ENCODE measurements at places on chromosomes 13 and 19.

DNA sequence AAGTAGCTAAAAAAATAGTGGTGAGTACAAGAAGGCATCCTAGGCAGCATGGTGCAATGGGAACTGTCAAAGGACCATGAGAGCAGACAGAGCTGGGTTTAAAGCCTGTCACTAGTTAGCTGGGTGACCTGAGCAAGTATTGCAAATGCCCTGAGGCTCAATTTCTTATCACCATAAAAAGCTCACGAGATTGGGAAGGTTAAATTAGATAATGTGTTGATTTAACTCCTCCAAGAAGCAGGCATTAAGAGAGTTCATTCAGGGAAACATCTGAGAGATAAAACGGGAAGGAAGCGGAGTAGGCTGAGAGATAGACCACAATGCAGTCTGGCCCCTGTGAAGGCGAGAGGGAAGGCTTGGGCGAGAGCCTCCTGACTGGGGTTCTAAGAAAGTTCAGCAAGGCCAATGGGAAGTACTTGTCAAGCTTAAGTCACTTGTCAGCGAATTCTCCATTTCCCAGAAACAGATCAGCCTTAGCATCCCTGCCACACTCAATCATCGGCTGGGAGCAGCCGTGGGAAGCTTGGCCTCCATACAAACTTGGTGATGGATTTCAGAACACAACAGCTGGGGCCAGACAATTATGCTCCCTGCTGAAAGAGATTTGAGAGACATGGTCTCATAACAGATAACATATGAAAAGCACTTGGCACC lies 105.5 kb downstream of the POU4F1 start:
- DNase-seq = no peak

GRCh38 chr13:71838842-71839241 lies 28.2 kb downstream of the DACH1 start:
- DNase-seq = no peak

- peak; percentile 78 for DNase-seq
These were observed 7.9 kb upstream of the WBP4 start for GRCh38 chr13:41053384-41053826.

DNA sequence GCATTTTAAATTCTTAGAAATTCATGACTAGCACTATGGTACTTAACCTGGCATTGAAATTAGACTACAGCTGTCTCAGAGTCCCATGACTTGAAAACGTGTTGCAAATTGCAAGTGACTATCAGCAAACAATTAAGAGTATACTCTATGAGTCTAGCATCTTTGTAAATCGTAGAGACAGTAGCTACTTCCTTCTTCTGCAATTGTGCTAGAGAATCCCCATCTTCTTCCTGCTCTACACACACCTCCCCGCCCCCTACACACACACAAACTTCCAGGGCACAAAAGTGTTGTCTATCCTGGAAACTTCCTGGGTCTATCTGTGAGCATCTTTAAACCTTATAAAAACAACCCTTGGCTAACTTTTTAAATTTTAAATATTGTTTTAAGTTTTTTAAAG lies 35.2 kb upstream of the MIR17HG start:
- DNase-seq = no peak

- no peak for DNase-seq
These were observed 26.8 kb upstream of the ACOD1 start for GRCh38 chr13:76921516-76921915.

- no peak for DNase-seq
These were observed 9.3 kb upstream of the RUBCNL start for GRCh38 chr13:46396341-46396740.

DNA sequence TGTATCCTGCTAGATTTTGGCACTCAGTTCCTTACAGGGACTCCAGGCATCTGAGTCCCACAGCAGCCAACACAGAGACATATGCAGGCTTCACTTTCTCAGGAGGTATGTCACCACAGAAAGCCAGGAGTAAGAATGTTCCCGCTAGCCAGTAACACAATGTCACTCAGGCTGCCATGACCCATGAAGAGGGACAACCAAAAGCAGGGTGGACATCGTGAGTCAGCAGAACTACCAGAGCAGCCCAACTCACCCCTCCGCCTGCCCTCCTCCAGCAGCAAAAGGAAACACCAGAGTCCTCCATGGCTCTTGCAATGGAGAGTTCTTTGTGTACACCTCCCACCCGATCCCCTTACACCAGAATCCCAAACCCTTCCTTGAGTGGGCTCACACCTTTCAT lies 95.4 kb downstream of the CRYL1 start:
- DNase-seq = no peak

DNA sequence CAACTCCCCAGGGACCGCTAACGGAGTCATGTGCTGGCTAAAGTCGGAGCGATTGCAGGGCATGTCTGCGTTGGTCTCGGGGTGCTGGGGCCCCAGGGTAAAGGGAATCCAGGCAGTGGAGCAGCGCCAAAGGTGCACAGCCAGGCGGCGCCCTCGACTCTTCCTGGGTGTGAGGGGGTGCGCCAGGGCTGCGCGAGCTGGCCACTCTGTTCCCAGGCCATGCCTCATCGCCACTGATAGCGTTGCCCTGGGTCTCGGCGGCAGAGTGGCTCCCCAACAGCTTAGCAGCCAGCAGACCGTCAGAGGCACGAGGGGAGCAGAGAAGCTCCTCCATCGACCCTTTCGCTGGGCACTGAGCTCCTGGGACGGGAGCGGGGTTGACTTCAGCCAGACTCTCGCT lies 152.7 kb downstream of the B3GLCT start:
- DNase-seq = no peak

DNA sequence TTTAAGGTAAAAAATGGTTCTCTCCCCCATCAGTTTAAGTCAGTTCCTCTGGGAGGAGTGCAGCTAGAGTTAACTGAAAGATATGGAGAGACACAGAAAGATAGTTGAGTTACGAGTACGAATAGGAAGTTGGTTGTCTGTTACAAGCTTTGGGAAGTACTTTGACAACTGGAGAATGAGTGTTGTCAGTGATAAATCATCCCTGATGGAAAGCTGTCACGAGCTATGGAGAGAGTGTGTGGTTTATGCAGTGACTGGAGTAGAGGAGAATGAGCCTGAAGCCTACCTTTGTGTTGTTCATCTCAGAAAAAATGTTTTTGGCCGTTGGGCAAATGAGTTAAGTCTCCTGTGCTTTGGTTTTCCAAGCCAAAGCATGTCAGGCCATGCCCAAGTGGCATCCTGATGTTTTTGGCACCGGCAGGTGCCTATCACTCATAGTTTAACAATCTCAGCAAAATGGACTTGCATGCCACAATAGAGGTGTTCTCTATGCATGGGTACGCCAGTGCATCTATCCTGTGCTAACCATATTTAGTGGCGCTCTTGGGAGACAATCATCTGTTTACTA lies 350.2 kb downstream of the IRS2 start:
- DNase-seq = no peak

GRCh38 chr13:107865643-107866031 lies 349.7 kb downstream of the LIG4 start:
- DNase-seq = no peak

DNA sequence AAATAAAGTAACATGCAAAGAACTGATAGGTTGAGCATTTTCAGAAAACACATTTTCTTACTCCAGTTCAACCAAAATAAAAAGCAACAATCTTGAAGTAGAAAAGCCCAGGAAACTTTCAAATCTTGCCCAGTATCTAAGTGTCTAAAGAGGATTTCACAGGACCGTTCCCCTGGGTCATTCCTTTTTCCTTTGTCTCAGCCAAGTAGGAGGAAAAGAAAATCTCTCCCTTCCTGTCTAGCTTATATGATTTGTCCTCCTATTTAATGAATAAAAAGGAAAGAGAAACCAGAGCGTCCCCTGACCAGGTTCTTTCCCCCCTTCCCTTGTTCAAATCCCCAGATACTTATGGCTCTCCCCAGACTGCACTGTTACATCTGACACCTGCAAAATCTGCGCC lies 248.0 kb downstream of the KCTD12 start:
- DNase-seq = no peak

DNA sequence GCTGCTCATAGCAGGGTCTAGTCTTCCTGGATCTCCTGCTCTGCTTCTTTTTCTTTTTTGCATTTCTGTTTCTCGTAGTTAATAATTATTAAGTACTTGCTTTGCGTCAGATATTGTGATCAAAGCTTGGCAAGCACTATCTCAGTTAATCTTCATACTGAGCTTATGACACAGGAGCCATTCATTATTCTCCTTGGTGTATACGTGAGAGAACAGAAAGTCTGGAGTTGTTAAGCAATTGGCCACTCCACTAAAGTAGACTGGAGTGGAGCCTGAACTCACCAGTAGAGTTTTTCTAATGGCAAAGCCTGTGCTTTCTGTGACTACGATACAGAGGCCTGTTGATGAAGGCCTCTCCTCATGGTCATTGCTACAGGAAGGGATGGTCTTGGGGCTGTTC lies 285.9 kb downstream of the RFC3 start:
- DNase-seq = no peak

DNA sequence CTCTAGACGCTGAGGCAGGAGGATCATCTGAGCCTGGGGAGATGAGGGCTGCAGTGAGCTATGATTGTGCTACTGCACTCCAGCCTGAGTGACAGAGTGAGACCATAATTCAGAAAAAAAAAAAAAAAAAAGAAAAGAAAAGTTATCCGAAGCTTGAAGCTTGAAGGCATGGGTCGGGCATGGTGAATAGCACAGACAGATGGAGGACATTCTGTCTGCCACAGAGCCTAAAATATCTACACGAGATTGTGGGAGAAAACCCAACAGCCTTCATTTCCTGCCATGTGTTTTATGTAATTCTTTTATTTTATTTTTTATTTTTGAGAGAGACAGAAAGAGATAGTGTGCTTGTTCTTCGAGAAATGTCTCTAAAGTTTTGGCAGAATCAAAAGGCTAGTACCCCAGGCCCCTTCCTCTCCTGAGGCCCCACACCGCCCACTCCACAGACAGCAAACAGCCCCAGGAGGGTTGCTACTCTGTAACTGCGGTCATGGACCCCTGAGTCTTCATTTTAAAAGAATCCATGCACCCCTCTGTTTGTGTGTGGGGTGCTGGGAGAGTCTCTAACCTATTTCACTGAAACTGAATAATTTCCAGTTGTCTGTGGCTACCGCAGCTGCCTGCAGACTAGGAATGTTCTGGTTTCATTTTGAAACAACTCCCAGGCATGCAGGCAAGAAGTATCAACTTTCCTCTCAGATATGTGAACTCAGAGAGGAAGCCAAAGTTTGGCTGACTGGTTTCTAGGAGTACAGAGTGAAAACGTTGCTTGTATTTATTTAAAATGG lies 38.4 kb upstream of the RCBTB2 start:
- DNase-seq = peak; percentile 94

Data from adipocyte (in vitro differentiated cells).